ENCODE measurements at places on chromosomes 5 and 9. TPM values are rescaled to one million over a fixed set of nuclear protein-coding genes. Genes with fewer than 3 reads are reported as not detected.
A peak's percentile ranks its signal among the peaks of the same experiment; 100 is the strongest.

The PCDHAC2 gene
- 0.27 TPM for total RNA-seq

The BHMT2 gene
- total RNA-seq: 1.3 TPM

The DNAH5 gene
- total RNA-seq: not detected

GRCh38 chr5:141603923-141604717 is 14.7 kb downstream of the DIAPH1 start:
- DNase-seq: peak; percentile 89

- DNase-seq: no peak
Measured at GRCh38 chr5:23629396-23629795, 122.0 kb downstream of the PRDM9 start.

DNA sequence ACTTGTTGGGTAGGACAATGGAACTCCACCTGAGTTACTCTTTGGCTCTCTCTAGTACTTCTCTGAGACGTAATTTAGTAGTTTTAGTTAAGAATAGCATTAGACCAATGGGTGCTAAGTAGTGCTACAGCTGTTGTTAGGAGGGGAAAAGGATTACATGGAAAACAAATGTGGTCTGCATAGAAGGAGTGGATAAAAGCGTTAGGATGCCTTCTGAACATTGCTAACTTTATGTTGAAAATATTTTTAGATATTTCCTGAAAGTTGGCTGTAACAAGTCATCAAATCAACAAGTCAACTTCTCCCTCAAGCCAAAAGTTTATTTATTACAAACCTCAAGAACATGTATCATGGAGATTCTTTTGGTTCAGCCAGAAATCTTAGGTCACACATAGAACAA is 409.5 kb upstream of the MEF2C start:
- DNase-seq: no peak

The NEUROG1 gene
- not detected for total RNA-seq

DNA sequence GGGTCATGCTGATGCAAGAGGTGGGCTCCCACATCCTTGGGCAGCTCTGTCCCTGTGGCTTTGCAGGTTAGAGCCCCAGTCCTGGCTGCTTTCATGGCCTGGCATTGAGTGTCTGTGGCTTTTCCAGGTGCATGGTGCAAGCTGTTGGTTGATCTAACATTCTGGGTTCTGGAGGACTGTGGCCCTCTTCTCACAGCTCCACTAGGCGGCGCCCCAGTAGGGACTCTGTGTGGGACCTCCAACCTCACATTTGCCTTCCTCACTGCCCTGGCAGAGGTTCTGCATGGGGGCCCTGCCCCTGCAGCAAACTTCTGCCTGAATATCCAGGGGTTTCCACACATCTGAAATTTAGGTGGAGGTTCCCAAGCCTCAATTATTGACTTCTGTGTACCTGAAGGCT is 150.1 kb downstream of the NNT start:
- no peak for DNase-seq

The TAF11L5 gene
- not detected for total RNA-seq

- peak; percentile 35 for DNase-seq
Measured at GRCh38 chr5:146042628-146043279, 62.6 kb downstream of the PLAC8L1 start.

DNA sequence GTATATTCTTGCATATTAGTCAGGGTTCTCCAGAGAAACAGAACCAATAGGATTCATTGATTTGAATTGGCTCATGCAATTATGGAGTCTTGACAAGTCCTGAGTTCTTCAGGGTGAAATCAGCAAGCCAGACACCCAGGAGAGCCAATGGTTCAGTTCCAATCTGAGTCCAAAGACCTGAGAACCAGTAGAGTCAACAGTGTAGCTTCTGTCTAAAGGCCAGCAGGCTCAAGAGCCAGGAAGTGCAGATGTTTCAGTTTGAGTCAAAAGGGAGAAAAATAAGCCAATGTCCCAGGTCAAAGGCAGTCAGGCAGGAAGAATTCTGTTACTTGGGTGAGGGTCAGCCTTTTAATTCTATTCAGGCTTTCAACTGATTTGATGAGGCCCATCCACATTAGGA is 37.8 kb upstream of the ANKRD34B start:
- no peak for DNase-seq

GRCh38 chr5:117336208-117336607 is 761.6 kb upstream of the SEMA6A start:
- no peak for DNase-seq

- no peak for DNase-seq
Measured at GRCh38 chr9:110763568-110763967, 95.0 kb downstream of the MUSK start.

DNA sequence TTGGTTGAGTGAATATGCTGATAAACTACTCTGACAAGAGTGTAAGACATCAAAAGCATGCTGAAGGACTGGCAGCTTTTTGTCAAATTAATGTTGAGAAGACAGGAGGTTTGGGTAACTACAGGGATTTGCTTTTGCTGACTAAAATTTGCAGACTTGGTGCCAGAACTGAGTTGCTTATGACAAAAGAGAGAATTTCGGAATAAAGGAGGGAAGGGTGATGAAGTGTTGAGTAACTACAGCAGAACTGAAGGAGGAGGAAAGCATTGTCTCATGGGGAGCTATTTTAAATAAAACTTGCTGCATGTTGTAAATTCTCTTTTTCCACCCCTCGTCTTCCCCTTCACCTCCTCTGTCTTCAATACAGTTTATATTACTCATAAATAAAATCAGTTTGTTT is 296.1 kb downstream of the YTHDC2 start:
- no peak for DNase-seq

The POU5F2 gene
- total RNA-seq: 0.84 TPM

GRCh38 chr5:179738742-179739141 is 6.1 kb downstream of the MAML1 start:
- no peak for DNase-seq

- peak; percentile 94 for DNase-seq
Measured at GRCh38 chr9:107733523-107733894, 243.9 kb upstream of the KLF4 start.
